Cortex of kidney (tissue), 1 donor: ENCODE measurements at places on chromosomes 1 and 21.

DNA sequence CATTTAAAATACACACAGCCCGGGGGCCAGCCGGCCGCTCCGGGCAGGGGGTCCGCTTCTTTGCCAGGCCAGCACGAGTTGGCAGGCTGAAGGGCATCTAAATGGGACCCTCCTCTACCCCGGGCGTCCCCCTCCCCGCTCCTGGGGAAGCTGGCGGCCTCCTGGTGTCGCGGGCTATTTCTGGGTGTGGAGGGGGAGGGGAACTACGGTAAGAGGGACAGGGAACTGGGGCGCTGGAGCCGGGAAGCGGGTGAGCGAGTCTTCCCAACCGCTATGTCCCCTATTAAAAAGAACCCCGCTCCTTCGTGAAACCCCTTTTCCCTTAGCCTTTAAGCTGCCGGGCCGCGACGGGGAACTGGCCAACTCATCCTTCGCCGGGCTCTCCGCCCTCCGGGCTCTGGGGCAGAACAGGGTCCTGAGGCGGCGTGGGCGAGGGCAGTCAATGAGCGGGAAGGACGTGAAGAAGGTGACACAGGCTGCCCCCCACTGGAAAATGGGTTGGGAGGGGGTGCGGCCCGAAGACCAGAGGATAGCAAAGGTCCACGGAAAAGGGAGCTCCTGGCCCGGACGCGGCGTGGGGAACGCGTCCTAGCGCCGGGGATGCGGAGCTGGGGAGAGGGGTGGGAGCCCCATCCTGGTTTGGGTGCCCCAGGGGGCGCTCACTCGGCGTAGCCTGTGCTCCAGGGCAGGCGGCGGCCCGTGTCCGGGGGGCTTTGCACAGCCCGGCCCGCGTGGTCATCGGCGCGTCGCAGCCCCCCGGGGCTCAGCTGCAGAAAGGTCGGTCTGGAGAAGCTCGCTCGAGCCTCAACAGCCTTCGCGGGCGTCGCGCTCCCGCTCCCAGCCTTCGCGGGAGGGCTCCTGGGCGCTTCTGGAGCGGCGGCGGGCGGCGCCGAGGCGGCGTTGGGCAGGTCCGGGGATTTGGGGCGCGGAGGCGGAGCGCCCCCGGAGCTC, 544 bp downstream of the PPM1J start:
- no peak for DNase-seq

- no peak for DNase-seq
These were observed 192.3 kb upstream of the ADGRL4 start for GRCh38 chr1:79198832-79199231.

- no peak for DNase-seq
These were observed 66.4 kb upstream of the CCDC190 start for GRCh38 chr1:162927421-162927820.

DNA sequence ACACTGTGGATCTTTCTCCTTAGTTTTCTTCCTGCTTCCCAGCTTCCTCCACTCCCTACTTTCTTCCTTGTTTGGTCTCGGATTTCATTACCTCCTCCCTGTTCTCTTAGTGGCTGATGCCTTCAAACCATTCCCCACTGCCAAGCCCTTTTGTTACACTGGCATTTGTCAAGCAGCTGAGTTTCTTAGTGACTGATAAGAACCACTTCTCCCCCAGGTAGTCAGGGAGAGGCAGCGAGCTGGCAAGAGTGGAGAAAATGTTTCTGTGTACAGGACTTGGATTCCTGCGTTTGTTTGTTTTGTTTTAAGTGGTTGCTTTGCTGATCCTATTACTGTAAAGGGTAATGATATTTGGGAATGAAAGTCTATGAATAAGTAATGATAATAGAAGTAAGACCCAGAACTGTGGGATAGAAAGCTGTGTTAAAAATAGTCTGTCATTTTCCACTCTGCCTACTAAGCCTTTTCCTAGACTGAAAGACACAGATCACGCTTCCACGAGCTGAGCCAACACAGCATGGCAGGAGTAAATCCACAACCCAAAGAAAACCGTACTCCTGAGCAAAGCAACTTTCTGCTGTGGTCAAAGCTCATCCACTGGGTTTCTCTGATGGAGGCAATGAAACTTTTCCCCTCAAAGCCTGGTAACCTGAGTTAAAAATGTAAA, 10.1 kb upstream of the SERTAD4 start:
- no peak for DNase-seq

GRCh38 chr1:226751703-226752102, 12.6 kb upstream of the ITPKB start:
- DNase-seq = no peak

DNA sequence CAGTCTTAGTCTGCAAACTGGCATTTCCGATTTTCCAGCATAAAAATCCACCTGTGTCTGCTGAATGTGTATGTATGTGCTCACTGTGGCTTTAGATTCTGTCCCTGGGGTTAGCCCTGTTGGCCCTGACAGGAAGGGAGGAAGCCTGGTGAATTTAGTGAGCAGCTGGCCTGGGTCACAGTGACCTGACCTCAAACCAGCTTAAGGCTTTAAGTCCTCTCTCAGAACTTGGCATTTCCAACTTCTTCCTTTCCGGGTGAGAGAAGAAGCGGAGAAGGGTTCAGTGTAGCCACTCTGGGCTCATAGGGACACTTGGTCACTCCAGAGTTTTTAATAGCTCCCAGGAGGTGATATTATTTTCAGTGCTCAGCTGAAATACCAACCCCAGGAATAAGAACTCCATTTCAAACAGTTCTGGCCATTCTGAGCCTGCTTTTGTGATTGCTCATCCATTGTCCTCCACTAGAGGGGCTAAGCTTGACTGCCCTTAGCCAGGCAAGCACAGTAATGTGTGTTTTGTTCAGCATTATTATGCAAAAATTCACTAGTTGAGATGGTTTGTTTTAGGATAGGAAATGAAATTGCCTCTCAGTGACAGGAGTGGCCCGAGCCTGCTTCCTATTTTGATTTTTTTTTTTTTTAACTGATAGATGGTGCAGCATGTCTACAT, 2.5 kb upstream of the OLFML3 start:
- no peak for DNase-seq

DNA sequence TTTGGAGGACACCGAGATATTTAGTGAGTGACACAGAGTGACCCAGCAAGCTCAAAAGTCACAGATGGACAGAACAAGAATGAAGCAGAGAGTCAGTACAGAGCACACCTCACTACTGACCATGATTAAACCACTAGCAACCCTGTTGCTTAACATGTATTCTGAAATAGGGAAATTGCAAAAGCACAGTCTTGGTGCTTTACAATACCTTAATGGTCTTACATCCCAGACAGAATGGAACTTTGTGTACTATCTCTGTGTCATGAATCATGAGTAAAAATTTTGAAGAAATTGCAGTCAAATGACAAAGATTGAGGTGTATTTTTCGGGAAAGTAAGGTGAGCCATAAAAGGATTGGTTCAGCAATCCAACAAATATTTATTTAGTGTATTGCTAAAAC, 2.7 kb upstream of the SAMSN1 start:
- DNase-seq = no peak
